ENCODE measurements at places on chromosomes 1 and 21.

DNA sequence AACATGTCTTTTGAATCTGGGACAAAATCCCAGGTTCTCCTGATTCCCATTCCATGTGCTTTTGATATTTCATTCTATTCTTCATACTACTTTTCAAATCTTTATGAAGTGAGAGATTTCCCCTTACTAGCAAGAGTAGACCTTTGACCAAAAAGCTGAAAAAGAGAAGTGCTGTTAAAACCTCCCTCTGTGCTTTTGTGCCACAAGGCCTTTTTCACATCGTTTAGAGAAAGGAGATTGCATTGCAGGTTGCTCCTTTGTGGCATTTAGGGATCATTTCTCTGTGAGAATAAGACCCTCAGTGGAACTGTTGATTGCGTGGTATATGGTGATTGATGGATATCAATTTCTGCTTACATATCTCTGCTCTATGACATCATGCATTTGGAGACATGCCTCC, 148.8 kb downstream of the TGFB2 start:
- no peak for DNase-seq

GRCh38 chr1:224504297-224505041, 69.9 kb upstream of the WDR26 start:
- DNase-seq = no peak

- no peak for DNase-seq
Observed at GRCh38 chr1:77382366-77382765, 100.5 kb downstream of the AK5 start.

DNA sequence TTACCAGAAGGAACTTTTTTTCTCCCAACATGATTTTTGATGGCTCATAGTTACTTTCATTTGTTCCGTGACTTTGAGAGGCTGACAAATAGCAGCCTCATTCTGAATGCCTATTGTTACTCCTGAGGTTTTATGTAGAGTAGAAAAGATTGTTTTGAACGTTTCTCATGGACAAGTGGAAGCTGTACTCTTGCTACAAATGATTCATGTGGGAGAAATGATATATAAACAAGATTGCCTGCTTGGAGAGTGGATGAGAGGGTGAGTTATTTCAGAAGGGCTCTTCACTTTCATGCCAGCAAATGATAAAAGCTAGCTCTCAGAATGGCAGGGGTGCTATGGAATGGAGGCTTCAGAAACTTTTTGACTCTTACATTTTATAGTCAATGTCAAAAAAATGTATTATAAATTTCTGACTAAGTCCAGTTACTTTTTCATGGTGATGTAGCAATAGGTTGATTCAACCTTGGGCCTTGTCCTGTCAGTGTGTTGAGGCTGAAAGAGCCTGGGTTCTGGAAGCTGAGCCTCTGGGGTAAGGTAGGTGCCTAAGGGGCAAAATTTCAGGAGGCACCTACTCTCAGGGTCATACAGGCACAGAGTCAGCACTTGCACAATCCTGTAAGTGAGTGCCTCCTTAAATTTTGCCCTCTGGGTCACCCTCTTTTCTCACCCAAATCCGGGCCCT, 19.4 kb downstream of the JUN start:
- DNase-seq = no peak

DNA sequence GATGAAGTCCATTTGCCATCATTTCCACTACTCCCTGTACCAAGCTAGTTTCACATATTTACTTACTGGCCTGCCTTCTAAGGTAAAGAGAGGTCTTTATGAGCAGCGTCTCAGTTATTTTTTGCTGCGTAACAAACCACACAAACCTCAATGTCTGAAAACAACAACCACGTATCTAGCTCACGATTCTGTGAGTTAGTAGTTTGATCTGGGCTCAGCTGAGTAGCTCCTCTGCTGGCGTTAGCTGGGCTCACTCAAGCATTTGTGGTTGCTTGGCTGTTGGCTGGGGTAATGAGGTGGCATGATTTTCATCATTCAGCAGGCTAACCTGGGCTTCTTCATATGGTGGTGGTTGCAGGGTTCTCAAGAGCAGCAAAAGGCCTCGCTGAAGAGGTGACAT, 225.4 kb downstream of the FOXD2 start:
- DNase-seq = no peak

- DNase-seq = no peak
Observed at GRCh38 chr1:231929311-231929710, 302.7 kb downstream of the DISC1 start.

DNA sequence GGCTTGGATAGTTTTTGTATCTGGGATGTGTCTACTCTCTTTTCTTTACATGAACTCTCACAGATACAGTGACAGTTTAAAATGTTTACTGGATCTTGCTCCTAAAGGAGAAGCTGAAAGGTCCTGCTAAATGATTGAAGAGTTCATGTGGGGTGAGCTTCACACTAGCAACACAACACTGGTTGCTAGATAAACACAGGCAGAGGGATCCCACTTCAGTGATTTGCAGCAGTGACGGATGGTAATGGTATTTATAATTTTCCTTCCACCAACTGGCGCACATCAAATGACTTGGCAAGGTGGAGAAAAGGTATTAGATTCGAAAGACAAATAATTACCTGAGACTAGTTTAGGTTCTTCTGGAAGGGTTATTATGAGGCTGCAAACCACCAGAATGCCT, 270.2 kb downstream of the TBX15 start:
- no peak for DNase-seq

GRCh38 chr21:46097336-46098293, at the start of gene COL6A2:
Gene COL6A2, plus strand, starts transcription at chr21:46098112.
- DNase-seq = peak; percentile 44

- DNase-seq = peak; percentile 64
Observed at GRCh38 chr1:44819608-44820327, 11.4 kb downstream of the BTBD19 start.

GRCh38 chr1:155983191-155984024, 5.1 kb upstream of the ARHGEF2 start:
- no peak for DNase-seq

- no peak for DNase-seq
Observed at GRCh38 chr1:160115545-160116282, at the start of gene ATP1A2. Gene ATP1A2, plus strand, starts transcription at chr1:160115759. Its CDS starts 103 bp downstream, at chr1:160115862.

GRCh38 chr1:153032073-153032472, 1.1 kb downstream of the SPRR1B start:
- DNase-seq = no peak

DNA sequence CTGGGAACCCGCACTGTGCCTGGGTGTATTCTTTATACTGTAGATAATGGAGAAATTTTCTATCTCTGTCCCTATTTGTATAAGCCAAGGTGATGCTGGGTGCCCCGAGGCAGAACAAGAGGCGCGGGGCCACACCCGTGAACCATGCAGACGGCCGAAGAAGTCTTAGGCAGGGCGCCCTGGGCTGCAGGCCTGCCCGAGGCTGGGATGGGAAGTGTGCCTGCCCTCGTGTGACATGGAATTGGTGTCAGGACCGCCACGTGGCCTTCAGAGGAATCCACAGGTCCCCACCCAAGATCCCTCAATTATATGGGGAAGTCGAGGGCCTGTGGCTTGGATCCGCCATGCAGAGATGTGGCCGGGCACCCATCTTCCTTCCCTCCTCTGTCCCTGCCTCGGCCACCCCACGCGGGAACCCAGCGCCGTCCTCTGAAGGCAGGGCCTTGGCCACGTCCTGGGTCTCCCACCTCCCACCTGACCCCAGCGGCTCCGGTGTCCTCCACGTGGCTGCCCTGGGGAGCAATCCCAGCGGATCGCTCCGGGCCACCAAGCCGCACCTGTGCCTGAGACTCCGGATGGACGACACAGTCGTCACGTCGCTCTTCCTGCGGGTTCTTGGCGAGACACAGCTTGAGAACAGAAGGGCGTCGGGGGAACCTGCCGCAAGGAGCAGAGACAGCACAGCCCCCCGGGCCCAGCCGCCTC, 19.9 kb upstream of the ARHGEF16 start:
- DNase-seq = no peak

DNA sequence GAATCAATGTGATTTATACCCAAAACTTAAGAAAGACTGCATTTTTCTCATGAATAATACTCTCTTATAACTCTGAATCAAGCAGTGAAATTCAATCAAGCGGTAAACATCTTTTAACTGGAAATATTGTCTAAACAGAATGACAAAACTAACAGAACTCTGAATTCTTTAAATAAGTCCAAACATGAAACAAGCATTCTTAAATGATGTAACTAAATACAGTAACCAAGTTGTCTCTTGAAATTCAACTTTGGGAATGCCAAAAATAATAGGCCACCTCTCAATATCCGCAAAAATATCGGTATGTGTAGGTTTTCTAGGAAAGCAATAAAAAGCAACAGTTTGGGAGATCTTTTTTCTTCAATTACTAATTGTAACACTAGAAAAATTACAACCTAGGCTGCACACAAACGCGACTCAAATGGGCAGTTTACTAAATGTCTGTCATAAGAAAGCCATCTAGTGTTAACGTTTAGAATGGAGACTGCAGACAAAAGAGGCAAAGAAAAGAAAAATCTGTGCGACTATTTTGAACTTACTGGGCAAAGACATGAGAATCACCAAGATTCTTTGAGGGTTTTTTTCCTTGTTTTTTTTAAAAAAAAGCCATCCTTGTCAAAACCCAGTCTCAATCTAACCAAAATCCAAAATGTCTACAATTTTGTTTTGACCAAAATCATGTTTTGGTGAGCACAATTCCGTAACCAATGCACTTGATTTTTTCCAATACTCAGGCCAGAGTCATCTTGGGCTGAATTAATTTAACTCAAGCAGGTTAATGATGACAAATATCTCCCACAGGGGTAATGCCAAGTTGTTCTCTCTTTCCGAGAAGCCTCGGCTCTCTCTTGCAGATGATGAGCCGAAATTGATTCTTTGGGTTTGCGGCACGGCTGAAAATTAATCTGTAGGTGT, 1.3 kb downstream of the SIPA1L2 start:
- no peak for DNase-seq

- no peak for DNase-seq
Observed at GRCh38 chr1:60916199-60916598, 166.2 kb upstream of the NFIA start.

GRCh38 chr1:198809247-198809646, 170.4 kb downstream of the PTPRC start:
- no peak for DNase-seq

DNA sequence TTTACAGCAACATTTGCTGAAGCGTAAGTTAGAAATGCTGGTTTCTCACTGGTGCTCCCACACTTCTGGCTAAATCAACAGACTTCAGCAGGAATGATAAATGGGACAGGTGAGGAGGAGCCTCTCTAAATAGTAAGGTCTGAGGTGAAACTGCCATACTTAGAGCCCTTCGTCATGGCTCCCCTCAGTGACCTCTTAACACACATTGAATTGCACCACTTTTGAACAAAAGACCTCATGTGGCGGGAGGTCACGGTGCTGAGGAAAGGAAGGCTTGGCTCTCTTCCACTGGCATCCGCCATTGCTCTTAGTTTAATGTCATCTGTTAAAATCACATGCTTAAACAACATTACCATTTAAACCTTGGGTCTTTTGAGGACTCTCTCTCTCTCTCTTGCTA, 3.4 kb downstream of the MAP3K7CL start:
- no peak for DNase-seq

DNA sequence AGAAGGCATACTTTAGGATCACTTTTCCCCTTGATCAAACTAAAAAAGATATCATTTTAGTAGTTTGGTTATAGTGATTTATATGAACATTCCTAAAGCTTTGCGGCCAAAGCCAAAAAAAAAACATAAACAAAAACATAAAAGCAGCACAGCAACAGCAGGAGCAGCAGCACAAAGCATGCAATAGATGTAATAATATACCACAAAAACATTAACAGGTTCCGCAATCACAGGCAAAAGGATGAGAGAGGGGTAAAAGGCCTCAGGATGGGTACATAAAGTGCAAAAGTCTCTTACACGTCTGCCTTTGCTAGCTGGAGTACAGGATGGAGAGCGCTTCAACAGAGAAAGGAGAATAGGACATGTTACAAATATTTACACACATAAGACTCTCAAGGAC, 119.0 kb downstream of the COQ8A start:
- no peak for DNase-seq

GRCh38 chr1:51310871-51311613, 19.3 kb downstream of the TTC39A start:
- DNase-seq = no peak

GRCh38 chr1:68375919-68376318, 73.8 kb downstream of the RPE65 start:
- no peak for DNase-seq

- no peak for DNase-seq
Observed at GRCh38 chr1:14782741-14783591, 184.5 kb downstream of the KAZN start.

DNA sequence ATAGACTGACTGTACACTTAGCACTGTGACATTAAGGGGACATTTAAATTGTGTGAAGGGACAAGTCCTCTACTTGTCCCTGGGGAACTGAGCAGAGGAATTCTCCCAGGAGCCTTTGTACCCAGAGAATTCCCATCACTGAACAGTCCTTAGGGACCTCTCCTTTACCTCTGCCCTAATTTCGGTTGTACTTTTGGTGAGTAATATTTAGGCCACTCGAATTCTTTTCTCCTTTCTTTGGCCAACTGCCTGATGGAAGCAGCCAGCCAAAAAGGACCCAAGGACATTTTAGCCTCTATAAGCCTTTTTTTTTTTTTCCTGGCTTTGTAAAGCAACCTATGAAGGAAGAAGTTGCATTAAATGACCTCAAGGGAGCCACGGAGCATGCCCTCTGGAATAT, 71.5 kb downstream of the NR5A2 start:
- DNase-seq = no peak

GRCh38 chr1:246629976-246630375, 63.7 kb downstream of the CNST start:
- DNase-seq = no peak

DNA sequence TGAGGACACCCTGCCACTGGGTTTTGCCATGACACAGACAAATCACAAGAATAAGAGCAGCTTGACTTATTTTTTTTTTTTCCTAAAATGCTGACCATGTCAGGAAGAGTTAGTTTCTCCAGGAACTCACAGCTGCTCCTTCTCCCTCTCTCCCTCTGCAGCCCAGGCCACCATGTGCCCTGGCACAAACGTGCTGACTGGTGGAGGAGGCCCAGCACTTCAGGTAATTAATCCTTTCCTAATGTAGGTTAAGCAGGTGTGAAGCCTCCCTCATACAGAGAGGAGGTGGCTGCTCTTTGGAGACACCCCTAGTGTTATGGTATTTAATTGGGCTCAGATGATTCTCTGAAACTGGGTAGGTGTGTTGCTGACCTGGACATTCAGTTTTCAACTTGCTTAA, 129.8 kb upstream of the USH2A start:
- DNase-seq = no peak

GRCh38 chr1:225811622-225812487, 1.9 kb downstream of the EPHX1 start:
- no peak for DNase-seq

GRCh38 chr1:71053146-71053545, 5.5 kb upstream of the PTGER3 start:
- no peak for DNase-seq

GRCh38 chr1:10819198-10819901, 22.9 kb upstream of the CASZ1 start:
- DNase-seq = no peak

Data from stimulated activated CD4-positive, alpha-beta T cell treated with anti-CD3 and anti-CD28 coated beads, Interleukin-1b, Interleukin-23, amount 100 ng/mL, for 1 hour (primary cell).